Stimulated activated CD8-positive, alpha-beta memory T cell treated with anti-CD3 and anti-CD28 coated beads, Interleukin-15, amount 100 ng/mL, for 24 hours (primary cell): ENCODE measurements at places on chromosomes 1 and 21.

DNA sequence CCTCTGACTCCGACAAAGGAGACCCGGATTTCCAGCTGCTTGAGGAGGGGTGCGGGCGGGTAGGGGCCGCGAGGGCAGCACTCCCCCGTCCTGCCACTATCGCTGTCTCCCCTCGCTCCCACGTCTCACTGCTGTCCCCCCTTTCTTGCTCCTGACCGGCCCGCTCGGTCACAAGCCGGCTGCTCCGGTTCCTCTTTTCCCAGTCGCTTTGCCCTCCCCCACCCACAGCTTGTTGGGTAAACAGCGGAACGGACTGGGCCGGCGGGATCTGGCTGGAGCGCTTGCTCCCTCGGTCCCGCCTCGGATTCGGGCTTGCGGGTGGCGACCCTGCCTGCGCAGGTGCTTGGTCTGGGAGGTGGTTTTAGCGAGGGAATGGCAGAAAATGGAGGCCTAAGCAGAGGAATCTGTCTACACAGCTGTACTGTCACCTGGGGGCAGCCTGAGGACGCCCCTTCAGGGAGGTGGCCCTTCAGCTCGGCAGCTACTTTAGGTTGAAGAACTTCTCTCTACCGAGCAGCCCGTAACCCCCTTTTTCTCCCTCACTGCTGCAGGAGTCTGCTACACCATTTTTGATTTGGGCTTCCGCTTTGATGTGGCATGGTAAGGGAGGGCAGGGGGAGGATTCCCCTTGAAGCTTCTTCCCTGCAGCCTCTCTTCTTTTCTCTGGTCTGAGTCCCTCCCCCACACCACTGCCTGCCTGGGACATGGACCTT is 645 bp downstream of the ATP6V0B start:
- no peak for DNase-seq

GRCh38 chr1:183272390-183272848 is 86.4 kb downstream of the LAMC2 start:
- no peak for DNase-seq

DNA sequence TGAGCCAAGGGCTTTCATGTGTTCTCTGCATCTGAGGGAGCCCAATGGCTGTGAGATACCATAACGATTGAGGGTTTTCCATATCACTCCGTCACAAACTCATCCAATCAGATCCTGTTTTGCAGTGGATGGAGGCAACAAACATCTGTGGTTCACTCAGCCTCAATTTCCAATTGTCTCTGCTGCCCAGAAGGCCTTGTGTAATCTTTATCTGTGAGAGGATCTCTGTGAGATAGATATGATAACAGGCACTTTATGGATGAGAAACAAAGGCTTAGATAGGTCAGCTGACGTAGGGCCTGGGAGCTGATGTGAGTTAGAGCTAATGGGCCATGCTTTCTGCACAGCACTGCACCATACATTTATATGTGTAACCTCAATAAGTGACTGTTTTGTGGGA is 3.3 kb upstream of the MTARC1 start:
- no peak for DNase-seq

DNA sequence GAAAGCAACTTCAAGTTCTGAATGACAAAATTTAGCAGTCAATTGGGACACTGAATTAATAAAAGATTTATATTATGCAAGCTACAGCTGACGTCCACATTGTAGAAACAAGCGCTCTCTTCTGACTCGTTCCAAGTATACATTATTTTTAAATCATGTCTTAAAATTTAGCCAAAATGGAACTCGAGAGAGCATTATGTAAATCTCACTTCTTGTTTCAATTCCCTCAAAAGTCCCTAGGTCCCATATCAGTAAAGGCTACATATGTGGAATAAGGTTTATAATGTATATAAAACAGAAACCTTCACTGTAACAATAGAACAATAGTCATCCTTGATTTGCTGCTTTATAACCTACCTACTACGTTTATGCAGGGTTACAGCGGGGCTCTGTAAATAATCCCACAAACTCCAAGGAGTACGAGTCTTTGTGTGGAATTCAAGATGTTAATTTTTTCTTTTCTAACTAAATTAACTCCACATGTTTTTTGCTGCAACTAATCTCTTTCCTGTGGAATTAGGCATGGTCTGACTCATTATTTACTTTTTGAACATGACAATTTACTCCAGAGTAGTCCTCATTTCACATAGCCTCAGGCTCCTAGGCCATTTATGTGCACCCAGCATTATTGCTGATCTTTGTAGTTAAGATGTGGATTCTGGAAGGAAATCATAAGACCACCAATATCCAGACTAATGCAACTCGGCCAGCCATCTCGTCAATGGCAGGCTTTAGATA is 785.1 kb downstream of the LTN1 start:
- DNase-seq = no peak

DNA sequence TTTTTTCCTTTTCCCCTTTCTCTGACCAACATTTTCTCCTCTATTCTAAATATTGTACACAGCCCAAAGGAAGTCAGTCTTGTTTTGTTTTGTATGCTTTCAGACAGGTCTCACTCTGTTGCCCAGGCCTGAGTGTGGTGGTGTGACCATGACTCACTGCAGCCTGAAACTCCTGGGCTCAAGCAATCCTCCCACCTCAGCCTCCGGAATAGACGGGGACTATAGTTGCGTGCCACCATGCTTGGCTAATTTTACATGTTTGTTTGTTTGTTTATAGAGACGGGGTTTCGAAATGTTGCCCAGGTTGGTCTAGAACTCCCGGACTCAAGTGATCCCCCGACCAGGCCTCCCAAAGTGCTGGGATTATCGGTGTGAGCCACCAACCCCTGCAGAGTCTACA is 72.8 kb downstream of the NRIP1 start:
- DNase-seq = no peak

DNA sequence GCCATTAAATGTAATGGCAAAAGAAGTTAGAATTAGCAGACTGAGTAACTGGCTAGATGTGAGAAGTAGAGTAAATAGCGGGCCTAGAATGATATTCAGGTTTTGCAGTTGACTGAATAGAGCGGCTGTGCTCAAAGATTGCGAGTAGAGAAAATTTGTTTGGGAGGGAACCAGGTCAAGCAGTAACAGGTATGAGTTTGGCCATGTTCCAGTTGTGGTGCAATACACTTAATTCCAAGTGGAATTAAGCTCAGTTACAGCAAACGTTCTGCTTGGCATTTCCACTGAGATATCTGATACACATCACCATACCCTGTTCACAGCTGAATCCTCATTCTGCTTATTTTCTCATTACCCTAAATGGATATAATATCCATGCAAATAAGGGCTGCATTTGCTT is 1382.9 kb downstream of the MRPL39 start:
- no peak for DNase-seq

GRCh38 chr1:232353001-232353400 is 276.9 kb downstream of the SIPA1L2 start:
- no peak for DNase-seq

- no peak for DNase-seq
Measured at GRCh38 chr1:58748666-58749065, 35.2 kb downstream of the JUN start.

- no peak for DNase-seq
Measured at GRCh38 chr1:165666152-165666825, 32.1 kb downstream of the ALDH9A1 start.

DNA sequence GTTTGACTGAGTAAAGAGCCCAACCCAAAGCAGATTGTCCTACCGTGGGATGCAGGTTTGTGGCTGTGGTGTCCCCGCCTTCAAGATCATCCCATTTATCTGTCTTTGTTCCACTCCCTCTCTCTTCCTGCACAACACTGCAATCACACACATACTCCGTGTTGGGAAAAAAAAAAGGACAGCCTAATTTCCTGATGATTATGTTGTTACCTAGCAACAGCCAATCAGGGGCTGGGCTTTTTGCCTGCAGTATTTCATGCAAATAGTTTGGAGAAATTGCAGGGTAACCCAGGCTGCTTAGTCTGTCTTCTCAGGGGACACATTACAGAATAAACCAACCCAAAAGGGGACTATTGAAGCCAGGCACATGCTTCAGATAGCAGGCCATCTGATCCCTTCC is 38.3 kb downstream of the PHC2 start:
- no peak for DNase-seq

DNA sequence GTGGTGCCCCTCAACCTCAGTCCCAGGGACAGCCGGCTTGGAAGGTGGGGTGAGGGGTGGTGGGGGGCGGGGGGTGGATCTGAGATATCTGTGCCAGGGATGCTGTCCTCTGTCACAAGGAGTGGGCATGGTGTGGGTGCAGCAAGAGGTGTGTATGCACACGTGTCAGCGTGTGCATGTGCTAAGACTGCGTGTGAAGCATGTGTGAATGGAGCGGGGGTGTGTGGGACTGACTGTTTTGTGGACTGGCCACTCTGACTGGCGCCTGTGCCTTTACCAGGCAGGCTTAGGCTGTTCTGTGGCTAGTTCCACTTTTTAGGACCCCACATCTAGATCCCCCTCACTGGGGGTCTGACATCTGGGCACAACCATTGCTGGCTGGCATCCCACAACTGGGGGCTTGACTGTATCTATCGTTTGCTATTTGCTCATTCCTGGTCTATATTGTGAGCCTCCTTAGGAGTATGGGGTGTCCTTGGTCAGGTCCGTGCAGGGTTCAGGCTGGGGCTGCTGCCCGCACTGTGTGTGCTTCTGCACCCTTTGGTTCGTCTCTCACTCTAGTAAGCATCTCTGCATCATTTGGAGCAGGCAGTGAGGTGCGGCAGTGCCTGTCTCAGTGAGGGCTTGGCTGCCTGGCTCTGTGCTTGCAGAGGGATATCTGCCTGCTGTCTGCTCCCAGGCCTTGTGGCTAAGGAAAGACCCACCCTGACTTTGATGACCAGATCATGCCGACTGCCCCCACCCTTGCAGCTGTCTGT is 1.9 kb downstream of the AMPD2 start:
- no peak for DNase-seq

- DNase-seq = no peak
Measured at GRCh38 chr1:110634455-110635311, 28.5 kb upstream of the KCNA2 start.

- DNase-seq = no peak
Measured at GRCh38 chr1:174974711-174975119, 25.0 kb upstream of the CACYBP start.

DNA sequence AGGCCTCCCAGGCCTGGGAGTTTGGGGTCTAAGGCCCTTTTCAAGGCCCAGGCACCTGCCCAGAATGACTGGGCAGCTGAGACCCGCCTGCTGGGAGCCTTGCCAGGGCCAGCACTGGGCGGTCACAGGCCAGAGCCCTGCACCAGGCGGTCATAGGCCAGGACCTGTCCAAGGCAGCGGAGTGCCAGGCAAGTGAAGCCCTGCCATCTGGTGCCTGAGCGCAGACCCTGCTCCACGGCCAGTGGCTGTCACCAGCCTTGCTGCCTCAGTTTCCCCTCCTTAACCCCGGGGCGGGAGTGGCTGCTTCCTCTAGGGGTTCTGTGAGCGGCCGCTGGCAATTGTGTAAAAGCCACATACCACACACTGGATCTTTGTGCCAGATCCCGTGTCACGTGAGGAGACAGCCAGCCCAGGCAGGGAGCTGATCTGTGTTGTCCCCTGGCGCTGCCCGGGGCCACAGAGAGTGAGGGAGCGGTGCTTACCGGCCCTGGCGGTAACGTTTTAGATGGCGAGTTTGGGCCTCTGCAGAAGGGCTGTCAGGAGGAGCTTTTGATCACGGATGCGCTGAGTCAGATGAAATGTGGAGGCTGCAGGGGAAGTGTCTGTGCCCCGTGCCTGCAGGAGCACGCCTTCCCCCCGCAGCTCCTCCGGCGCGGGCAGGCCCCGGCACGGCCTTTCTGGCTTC is 4.6 kb downstream of the COL18A1 start:
- DNase-seq = no peak

DNA sequence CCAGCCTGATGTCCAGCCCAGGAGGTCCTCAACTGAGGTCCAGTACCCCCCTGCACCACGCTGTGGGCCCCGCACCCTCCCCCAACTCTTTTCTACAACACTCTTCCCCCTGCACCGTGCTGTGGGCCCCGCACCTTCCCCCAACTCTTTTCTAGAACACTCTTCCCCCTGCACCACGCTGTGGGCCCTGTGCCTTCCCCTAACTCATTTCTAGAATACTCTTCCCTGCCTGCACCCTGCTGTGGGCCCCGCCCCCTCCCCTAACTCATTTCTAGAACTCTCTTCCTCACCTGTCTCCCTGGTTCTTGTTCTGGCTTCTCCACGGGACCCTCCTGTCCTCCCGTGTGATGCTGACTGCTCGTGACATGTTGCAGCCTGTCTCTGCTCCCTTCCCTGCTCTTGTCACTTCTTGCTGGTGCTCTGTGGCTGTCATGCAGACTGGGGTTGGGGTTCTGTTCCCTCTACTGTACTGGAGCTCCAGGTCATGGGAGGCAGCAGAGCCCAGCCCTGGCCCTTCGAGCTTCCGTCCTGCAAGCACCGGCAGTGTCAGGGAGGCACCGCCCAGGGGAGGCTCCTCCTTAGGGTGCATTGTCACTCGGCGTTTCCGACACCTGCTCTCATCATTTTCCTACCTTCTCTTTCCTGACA is 160.1 kb upstream of the COL6A1 start:
- no peak for DNase-seq

GRCh38 chr1:27571439-27572018 is 32.4 kb downstream of the AHDC1 start:
- DNase-seq = no peak

GRCh38 chr1:180178511-180179161 is 24.0 kb downstream of the QSOX1 start:
- DNase-seq = peak; percentile 45

DNA sequence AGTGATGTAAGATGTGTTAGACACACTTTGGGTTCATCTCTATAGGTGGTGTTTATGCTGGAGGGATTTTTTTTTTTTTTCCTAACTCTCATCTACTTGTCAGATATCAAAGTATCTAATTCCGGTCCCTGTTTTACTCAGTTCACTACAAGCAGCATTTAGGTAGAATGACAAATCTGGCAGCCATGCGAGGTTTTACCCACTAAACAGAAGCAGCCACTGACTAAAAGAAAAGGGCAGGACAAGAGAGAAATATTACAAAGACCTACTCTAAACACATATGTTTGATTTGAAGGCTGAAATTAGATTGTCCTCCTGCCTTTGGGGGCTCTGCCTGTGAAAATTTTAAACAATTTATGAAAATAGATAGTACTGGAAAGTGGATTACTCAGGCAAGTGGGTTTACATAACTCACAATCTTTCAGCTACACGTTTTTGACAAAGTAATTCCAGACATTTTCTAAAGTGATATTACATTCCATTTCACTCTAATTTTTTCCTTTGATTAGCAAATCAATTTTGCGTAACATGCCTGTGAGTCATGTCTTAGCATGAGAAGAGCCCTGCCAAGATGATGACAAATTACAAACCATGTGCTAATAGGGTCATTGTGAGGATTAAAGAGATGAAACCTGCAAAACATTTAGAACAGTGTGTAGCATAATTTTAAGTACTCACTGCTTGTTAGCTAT is 172.6 kb downstream of the PLA2G4A start:
- no peak for DNase-seq

DNA sequence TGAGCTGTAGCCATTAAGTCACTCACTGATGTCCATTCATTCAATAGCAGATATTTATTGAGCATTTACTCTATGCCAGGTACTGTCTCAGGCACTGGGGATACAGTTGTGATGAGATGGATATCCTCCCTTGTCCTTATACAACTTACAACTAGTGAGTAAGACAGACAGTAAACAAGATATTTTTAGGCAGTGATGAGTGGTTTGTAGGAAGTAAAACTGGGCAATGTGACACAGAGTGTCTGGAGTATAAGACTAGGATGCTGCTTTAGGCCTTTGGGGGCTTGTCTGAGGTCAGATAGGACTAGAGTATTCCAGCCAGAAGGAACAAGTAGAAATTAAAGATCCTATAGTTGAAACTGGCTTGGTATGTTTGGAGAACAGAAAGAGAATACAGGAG is 41.4 kb downstream of the NOS1AP start:
- DNase-seq = no peak
